Lower lobe of right lung (tissue), 2 donors: ENCODE measurements at places on chromosomes 1 and 21. TPM values are rescaled to one million over a fixed set of nuclear protein-coding genes. Genes with fewer than 3 reads are reported as not detected.

Gene CTBS
- 27.4 TPM for total RNA-seq

Gene CELA2B
- not detected for total RNA-seq

Gene ADCY10
- 0.09 TPM for total RNA-seq

GRCh38 chr1:66084442-66084841 is 291.7 kb downstream of the PDE4B start:
- DNase-seq: no peak
- no peaks in the 10 kb centered on the region for H3K4me1 ChIP-seq
- H3K4me3 ChIP-seq: no peak overlapping the region
- H3K27ac ChIP-seq: no peak overlapping the region
- no peaks in the 10 kb centered on the region for H3K36me3 ChIP-seq

GRCh38 chr1:114062477-114063099 is 83.3 kb downstream of the OLFML3 start:
- no peaks in the 10 kb centered on the region for H3K4me1 ChIP-seq
- no peak for DNase-seq
- no peak overlapping the region for H3K4me3 ChIP-seq
- no peaks in the 10 kb centered on the region for H3K36me3 ChIP-seq
- H3K27ac ChIP-seq: no peak overlapping the region

- H3K4me3 ChIP-seq: no peak overlapping the region
- peaks cover 29% of the 10 kb centered on the region for H3K27me3 ChIP-seq
- no peaks in the 10 kb centered on the region for H3K36me3 ChIP-seq
- DNase-seq: no peak
These were observed 61.3 kb downstream of the CDK18 start for GRCh38 chr1:205565799-205566198.
